Fibroblast of upper back skin (primary cell): ENCODE measurements at places on chromosomes 3 and 15.
A peak's percentile ranks its signal among the peaks of the same experiment; 100 is the strongest.

DNA sequence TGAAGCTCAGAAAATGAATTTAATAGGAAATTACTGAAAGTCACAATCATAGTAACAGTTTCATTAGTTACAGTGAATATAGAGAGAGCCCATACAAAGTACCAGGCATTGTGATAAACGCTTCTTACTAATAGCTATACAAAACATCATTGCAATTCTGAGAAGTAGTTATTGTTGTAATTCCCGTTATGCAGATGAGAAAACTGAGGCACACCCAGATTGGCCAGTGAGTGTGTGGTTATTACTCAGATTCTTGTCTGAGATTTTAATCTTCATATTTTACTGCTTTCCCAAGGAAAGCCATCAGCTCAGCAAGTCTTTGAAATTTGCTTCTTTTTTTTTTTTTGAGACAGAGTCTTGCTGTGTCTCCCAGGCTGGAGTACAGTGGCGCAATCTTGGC is 14.3 kb downstream of the FLNB start:
- DNase-seq, result no peak

GRCh38 chr15:58703610-58704009 is 45.9 kb downstream of the ADAM10 start:
- DNase-seq, result no peak

- DNase-seq, result no peak
Measured at GRCh38 chr3:123423031-123423430, 25.9 kb downstream of the ADCY5 start.

- DNase-seq, result no peak
Measured at GRCh38 chr3:170302008-170302407, 55.5 kb upstream of the SKIL start.

DNA sequence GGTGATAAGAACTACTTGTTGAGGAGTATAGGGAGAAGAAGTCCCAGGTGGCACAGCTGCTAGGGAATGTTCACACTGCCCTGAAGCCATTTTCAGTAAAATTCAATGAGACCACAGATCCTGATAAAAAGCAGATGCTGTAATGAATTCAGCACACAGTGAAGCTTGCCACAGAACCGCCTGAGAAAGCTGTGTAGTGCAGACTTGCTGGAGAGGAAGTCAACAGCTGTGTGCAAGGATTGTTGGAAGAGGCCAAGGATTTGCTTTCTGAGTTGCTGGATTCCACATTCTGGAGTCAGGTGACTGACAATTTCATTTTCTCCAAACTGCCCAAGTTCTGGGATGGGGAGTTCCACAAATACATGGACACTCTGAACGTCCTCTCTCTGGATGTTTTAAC is 70.9 kb downstream of the ANP32A start:
- peak; percentile 47 for DNase-seq

DNA sequence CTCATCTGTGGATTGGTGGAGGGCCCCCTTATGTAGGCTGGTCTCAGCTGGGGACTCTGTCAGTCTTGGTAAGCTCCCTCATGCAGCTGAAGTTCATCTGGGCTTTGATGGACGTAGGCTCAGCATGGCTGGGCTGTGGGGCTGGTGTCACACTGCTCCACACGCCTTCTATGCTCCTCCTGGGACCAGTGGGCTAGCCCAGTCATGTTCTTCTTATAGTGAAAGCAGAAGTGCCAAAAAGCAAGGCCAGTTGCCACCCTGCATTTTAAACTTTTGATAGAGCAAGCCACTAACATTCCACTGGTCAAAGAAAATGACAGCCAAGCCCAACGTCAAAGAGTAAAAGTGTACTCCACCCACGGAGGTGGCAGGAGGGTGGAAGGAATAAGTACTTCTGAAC is 165.5 kb downstream of the MEX3B start:
- DNase-seq, result no peak

GRCh38 chr3:141307351-141308059 is 60.8 kb upstream of the ZBTB38 start:
- no peak for DNase-seq

DNA sequence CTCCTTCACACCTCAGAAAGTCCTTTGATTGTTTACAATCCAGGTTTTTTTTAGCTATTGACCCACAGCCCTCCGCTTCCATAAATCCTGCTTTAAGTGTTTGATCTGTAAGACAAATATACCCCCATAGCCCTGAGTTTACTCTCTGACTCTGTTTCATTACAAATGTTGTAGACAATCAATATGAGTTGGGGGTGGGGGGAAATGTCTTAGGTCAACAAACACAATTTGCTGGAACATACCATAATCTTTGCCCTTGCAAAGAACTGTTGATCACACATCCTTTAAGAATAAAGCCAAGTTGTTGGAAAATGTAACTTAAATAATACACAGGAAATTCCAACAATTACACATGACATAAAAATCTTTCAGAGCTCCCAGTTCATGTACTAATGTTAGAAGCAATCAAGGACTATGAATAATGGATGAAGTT is 301.8 kb upstream of the SEMA6D start:
- peak; percentile 70 for DNase-seq

- DNase-seq, result peak; percentile 37
Measured at GRCh38 chr3:33786565-33787327, 11.7 kb upstream of the PDCD6IP start.

- no peak for DNase-seq
Measured at GRCh38 chr3:151777880-151778279, 36.0 kb upstream of the AADAC start.

- DNase-seq, result no peak
Measured at GRCh38 chr3:39261726-39262125, 18.1 kb downstream of the CX3CR1 start.

GRCh38 chr3:156547637-156548036 is 7.3 kb downstream of the SSR3 start:
- DNase-seq, result peak; percentile 27

DNA sequence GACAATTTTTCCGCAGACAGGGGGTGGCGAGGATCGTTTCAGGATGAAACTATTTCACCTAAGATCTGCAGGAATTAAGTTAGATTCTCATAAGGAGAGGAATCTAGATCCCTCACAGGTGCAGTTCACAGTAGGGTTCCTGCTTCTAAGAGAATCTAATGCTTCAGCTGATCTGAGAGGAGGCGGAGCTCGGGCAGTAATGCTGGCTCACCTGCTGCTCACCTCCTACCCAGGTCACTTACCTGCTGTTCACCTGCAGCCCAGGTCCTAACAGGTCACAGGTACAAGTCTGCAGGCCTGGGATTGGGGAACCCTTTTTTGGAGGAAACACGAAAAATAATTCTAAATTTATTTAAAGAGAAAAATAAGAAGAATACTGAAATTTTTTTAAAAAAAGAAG is 406.8 kb downstream of the MCTP2 start:
- DNase-seq, result no peak

GRCh38 chr3:193771653-193772421 is 178.8 kb downstream of the OPA1 start:
- no peak for DNase-seq

GRCh38 chr15:45431511-45431910 is 53.2 kb upstream of the GATM start:
- DNase-seq, result no peak

DNA sequence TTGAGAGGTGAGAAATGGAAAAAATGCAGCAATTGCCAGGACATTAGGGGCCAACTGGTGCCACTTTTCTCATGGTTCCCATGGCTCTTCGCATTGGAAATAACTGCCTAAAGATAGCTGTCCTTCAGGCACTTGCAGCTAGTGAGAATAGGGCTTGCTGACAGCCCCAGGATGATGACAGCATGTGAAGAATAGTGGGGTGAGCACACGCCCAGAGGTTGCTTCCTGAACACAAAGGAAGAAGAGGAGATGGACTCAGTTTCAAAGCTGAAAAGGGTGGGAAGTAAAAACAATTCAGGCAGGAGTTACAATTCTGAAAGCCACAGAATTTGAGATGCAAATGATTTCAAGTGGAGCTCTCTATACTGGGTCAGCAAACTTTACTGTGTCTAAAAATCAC is 45.6 kb downstream of the TNFAIP8L3 start:
- DNase-seq, result no peak

DNA sequence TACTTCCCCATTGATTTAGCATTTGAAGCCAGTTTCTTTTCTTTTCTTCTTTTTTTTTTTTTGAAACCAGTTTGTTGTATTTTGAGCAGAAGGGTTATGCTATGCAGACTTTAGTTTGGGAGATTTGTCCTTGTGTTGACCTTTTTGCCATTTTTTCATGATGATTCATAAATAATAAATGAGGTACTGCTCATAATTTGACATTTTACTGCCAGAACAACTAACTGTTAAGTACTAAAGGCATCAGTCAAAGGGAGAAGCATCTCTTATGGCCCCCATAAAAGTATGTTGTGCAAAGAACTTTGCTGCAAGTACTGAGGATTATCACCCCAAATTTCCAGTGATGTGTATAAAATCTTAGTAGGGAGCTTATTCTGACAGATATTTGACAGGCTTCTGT is 1.7 kb upstream of the GPR87 start:
- peak; percentile 71 for DNase-seq

DNA sequence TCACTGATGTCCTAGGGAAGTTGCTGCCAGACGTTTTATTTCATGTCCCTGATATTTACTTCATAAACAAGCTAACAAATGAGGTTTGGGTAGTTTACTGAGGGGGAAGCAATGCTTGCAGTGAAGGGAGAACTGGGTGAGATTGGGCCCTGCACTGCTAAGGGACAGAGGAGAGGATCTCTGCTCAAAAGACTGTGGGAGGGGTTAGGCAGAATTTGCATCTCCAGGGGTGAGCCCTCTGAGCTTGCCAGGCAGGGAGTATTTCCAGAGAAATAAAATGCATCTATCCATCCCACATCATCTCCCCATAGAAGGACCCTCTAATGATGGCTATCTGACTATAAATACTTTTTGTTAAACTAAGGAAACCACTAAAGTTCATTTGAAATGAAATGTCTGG is 215.6 kb downstream of the CBLB start:
- DNase-seq, result no peak

DNA sequence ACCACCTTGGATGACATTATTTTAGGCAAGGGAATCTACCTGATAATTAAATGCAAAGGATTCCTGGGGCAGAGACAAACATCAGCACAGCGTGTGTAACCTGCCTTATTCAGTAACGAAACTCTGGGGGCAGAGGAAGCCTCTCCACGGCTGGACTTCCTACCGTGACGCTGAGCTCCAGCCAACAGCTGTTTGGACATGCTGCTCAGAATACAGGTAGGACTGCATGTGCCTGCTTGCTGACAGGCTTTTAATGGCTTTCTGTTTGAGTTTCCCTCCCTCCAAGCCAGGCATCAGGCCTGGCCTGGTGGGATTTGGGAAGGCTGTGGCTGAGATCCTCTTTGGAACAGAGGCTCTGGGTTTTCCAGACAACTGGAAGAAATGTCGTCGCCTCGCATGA is 150.6 kb downstream of the ADAMTS17 start:
- no peak for DNase-seq

DNA sequence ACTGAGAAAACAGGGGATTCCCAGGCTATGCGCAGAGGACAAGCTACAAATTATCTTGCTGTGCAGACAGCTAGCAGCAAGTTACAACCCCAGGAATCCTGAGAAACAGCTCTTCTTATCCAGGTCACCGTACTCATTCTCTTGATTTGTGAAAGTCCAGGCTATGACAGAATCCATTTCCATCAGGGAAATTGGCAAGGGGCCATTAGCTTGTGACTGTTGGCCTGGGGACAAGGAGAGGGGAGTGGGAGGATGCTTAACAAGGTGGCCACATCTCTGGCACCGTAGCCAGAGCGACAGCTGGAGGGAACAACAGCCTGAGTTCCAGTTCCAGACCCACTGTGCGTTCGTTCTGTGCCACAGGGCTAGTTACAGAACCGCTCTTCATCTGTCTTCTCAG is 44.9 kb upstream of the PLXNA1 start:
- no peak for DNase-seq

- peak; percentile 77 for DNase-seq
Measured at GRCh38 chr15:67049351-67050044, 15.9 kb upstream of the SMAD3 start.

DNA sequence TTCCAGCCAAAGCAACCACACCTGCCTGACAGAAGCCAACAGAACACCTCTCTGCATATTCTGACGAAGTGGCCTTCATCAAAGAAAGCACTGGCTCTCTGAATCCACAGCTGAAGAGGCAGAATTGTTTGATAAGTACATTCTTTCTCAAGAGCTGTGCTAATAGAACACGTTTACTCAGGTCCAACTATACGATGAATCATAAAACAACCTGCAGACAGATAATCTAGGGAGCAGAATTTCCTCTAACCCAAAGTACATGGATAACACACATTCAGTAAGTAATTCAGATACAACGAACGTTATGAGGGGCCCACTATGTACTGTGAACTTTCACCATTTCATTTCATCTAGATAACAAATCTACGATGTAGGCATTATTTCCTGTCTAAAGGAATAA is 25.4 kb downstream of the ALDH1A2 start:
- no peak for DNase-seq

DNA sequence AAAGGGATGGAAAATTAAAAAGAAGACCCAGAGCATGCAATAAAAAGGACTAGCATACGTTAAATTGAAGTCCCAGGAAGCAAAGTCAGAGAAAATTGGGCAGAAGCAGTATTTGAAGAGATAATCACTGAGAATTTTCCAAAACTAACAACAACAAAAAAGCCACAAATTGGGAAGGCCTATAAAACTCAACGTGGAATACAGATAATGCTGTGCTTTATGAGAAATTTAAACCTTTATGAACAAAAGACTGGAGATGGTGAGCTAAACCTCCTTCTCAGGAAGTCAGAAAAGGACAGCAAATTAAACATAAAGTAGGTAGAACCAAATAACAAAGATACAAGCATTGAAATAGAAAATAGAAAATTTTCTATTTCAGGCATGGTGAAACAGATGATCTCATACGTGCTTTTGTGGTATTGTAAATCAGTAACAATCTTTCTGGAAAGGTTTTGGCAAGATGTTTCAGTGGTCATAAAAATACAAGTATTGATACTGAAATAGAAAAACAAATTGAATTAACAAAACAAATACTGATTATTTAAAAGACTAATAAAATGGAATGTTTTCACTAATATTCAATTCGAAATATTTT is 55.6 kb downstream of the LYSMD4 start:
- DNase-seq, result no peak

DNA sequence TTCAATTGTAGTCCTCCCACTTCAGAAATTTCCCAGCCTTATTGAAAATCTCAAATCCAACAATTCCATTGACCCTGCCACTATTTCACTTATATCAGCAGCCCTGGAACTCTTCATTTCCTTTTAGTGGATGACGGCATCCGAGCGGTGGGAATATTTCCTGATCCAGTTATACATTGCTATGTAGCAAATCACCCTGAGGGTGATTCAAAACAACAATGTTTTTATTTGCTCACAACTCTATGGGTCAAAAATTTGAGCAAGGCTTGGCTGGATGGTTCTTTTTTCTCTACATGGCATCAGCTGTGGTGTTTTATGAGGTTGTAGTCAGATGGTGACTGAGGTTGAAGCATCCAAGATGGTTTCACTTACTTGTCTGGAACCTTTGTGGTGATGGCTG is 70.5 kb downstream of the CHST2 start:
- DNase-seq, result no peak
